ENCODE measurements at places on chromosomes 7 and 10.

DNA sequence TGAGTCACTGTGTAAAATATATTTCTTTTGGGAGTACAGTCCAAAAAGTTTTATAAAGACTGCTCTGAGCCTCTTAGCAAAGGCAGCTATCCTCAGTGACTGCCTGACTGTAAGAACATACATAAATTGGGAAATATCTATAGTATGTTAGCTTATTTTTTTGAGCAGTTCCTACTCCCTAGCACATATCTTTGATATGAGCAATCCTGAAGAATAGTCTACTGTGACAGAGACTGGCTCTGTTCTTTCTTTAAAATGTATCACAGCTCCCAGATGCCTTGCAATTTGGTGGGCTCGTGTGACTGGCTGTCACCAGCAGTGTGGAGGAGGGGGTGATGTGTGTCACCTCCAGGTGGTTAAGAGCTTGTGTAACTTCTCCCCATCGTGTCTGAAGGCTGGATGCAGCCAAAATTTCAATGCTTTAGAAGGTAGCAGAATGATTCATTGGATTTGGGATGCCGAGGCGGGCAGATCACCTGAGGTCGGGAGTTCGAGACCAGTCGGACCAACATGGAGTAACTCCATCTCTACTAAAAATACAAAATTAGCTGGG lies 47.9 kb downstream of the MTERF1 start:
- DNase-seq = no peak

GRCh38 chr7:130554481-130554880 lies 62.6 kb downstream of the MEST start:
- DNase-seq = no peak

GRCh38 chr10:24303522-24304310 lies 94.8 kb downstream of the KIAA1217 start:
- no peak for DNase-seq

GRCh38 chr10:71542478-71542877 lies 145.8 kb downstream of the CDH23 start:
- DNase-seq = no peak

DNA sequence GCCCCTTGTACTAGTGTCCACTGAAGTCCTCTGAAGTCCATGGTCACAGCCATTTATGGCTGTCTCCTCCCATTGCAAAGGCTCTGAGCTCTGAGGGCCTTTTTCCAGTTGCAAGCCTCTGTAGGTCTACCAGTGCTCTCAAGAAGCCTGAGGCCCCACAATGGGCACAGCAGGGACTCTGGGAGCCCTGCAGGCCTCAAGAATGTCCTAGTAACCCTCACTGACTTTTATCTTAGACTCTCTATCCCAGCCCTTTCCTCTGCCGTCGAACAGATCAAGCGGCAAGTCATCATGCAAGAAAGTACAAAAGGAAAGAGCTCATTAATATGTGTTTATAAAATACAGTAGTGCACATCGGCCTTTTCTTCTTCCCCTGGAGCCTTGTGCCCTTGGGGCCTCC lies 23.4 kb downstream of the VWA2 start:
- no peak for DNase-seq

GRCh38 chr7:106749165-106749564 lies 88.2 kb upstream of the CCDC71L start:
- DNase-seq = no peak

- no peak for DNase-seq
Observed at GRCh38 chr7:80334908-80335307, 177.0 kb downstream of the GNAT3 start.

DNA sequence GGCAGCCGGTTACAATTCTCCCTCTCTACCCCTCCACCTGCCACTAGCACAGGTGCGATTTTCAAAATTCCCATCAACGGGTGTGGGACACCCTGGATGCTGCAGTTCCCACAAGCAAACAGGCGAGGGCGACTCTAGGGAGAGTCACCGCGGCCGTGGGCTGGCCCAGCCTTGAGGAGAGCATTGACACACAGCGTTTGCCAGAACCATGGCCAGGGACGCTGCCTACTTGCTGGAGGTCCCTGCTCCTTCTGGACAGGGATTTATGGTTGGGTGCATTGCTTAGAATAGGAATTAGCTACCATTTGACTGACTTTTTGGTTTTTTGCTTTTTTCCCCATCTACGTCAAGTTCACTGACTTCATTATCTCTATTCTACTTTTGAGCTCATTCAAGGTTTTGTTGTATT lies 19.0 kb upstream of the CLDN4 start:
- DNase-seq = no peak

GRCh38 chr7:155962968-155963300 lies 150.7 kb upstream of the SHH start:
- no peak for DNase-seq

- DNase-seq = no peak
Observed at GRCh38 chr7:13560441-13560840, 429.0 kb downstream of the ETV1 start.

DNA sequence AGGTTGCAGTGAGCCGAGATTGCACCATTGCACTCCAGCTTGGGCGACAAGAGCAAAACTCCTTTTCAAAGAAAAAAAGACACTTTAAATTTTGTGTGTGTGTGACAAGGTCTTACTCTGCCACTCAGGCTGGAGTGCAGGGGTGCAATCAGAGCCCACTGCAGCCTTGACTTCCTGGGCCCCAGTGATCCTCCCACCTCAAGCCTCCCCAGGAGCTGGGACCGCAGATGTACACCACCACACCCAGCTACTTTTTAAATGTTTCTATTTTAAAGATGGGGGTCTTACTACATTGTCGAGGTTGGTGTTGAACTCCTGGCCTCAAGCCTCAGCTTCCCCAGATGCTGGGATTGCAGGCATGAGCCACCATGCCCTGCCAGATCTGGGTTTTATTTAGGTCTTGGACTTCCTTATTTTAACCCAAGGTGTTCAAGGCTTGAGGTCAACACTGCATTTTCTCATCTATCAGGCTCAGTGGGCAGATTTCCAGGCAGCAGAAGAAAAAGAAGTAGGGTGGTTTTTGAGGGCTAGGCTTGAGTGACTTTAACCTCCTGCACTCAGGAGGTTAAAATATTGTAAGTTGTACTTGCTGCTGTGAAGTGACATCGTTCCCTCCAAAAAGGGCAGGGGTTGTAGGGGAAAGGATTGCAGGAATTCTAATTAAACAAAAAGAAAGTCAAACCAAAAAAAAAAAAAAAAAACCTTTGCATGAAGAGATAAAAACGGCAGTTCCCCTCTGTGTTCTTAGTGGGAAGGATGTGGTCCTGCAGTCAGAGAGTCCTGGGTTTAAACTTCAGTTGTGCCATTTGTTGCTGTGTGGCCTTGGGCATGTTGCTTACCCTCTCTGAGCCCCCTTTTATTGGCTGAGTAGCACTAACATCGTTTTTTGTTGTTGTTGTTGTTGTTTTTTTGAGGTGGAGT lies 71.5 kb downstream of the CARD11 start:
- peak; percentile 25 for DNase-seq

- DNase-seq = no peak
Observed at GRCh38 chr10:116864436-116864835, 15.1 kb downstream of the ENO4 start.

- no peak for DNase-seq
Observed at GRCh38 chr10:102106998-102107397, 13.2 kb downstream of the LDB1 start.

- no peak for DNase-seq
Observed at GRCh38 chr10:23481363-23481961, 42.6 kb downstream of the OTUD1 start.

DNA sequence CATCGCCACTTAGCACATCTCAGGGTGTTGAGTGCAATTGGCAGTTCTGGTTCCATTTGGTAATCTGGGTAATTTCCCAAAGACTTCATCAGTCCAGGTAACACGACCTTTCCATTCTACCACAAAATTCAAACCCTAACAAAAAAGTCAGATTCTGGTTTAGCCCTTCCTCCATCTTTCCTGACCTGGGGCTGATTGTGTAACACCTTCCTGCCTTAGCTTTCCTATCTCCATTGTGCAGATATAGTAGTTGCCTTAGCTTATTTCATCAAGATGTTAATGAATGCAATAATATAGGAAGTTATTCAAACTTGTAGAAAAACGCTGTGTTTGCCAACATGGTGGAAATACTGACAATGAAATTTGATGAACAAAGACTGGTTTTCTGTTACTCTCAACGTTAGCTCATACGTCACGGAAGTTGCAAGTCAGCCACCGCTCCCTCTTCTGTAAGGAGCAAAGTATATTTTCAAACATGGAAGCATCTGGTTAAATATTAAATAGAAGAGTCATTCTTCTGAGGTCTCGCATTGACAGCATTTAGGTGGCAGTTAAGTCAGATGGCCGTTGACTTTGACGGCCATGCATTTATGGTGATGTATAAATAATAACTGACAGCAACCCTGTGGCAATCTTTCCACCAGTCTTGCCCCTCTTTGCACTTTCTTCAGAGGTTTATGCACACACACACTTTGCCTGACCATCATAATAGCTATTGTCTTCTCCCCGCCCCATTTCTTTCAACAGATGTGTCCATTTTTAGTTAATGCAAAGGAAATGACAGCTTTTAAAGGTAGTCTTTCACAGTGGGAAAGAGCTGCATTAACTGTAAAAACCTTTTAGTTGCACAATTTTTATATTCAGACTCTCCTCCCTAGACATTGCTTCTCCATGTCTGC lies 205.1 kb upstream of the BMPER start:
- no peak for DNase-seq

- DNase-seq = peak; percentile 44
Observed at GRCh38 chr10:46229144-46229563, 57.6 kb upstream of the ANTXRL start.

GRCh38 chr7:138879356-138879755 lies 81.4 kb upstream of the ATP6V0A4 start:
- no peak for DNase-seq

DNA sequence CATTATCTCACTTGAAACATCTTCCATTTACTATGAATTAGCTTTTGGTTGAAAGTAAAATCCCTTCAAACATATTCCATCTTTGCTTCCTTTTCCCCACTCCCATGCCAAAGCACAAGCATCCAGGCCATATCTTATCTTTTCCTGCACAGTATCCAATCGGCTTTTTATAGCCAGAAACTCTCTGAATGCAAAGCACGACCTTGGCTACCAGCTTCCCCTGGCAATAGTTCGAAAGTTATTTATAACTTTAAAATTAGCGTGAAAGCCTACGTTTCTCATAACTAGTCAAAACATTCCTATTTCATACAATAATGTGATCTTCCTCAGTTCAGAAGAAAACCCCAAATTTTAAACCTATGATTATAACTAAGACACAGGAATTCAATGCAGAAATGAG lies 440 bp downstream of the CTNNA3 start:
- no peak for DNase-seq

- no peak for DNase-seq
Observed at GRCh38 chr10:100970076-100970913, 991 bp downstream of the SEMA4G start.

GRCh38 chr7:29237489-29237888 lies 42.9 kb downstream of the CHN2 start:
- no peak for DNase-seq

DNA sequence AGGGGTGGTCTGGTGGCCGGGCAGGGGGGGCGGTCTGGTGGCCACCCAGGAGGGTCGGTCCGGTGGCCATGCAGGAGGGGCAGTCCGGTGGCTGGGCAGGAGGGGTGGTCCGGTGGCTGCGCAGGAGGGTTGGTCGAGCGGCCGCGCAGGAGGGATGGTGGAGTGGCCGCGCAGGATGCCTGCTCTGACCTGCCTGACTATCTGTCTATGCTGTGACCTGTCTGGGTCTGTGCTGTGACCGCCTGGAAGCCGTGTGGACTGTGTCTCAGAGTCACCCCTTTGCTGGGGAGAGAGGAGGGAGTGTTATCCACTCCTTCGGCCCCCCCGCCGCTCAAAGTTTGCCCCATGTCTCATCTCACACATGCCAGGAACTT lies 113.2 kb downstream of the ACTR3B start:
- DNase-seq = no peak

GRCh38 chr7:54687462-54688212 lies 71.4 kb downstream of the SEC61G start:
- DNase-seq = no peak

- DNase-seq = no peak
Observed at GRCh38 chr10:71821909-71822763, 28.9 kb downstream of the PSAP start.

GRCh38 chr7:35700865-35701264 lies 5.9 kb upstream of the HERPUD2 start:
- DNase-seq = no peak

GRCh38 chr7:101373812-101374614 lies 11.3 kb downstream of the COL26A1 start:
- DNase-seq = no peak

DNA sequence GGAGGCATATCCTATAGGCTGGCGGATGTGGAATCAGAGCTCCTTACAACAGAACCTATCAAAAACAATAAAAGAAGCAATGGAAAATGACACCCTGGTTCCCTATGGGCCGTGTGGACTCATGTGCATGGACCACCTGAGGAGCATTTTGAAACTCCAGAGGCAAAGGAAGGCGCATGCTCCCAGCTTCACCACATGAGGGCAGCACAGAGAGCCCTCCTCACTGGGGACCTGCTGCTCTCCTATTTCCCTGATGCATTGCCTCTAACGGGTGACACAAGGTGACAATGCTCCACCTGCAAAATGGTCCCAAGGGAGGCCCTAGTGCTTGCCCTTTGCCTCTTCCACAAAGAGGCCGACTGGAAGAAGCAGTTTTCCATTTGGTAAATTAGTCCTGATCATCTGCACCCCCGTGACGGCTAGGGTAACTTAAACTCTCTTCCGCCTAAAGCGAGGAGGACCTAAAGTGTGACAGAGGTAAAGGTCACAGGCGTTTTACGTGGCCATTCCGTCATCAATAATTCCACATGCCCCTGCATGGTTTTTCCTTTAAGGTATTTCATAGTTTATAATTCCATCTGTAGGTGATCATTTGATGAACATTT lies 67.7 kb downstream of the GPAM start:
- no peak for DNase-seq

GRCh38 chr7:52061666-52062065 lies 745.1 kb upstream of the COBL start:
- DNase-seq = no peak

GRCh38 chr10:47374611-47375536 lies 9.2 kb downstream of the ZNF488 start:
- peak; percentile 63 for DNase-seq

GRCh38 chr10:95324436-95325268 lies 33.8 kb upstream of the PDLIM1 start:
- DNase-seq = no peak

- DNase-seq = peak; percentile 78
Observed at GRCh38 chr7:100803398-100804161, 23.7 kb downstream of the EPHB4 start.

GRCh38 chr10:102119417-102120141 lies 589 bp downstream of the LDB1 start:
- DNase-seq = no peak

DNA sequence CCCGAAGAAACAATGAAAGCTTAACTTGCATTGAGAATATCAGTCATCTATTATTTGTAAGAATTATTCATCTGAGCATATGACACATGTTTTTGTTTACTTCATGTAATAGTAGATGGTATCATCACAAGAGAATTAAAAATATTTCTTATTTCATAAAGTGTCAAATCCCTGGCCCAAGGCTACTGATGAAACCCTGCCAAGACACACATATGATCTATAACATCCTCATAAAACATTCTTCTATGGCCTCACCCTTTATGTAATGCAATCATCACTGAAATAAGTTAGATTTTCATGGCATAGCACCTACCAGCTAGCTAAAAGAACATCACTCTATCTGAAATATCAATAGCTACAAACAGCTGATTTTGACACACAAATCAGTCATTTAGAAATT lies 385.6 kb upstream of the PHF14 start:
- DNase-seq = no peak

All from left forelimb (tissue), 1 donor.